Activated CD4-positive, alpha-beta T cell treated with anti-CD3 and anti-CD28 coated beads, Interleukin-2, amount 10 ng/mL, durations not matched to agents 7 days and 5 days (primary cell): ENCODE measurements at places on chromosomes 4 and X. TPM values are rescaled to one million over a fixed set of nuclear protein-coding genes. Genes with fewer than 3 reads are reported as not detected.

- DNase-seq: no peak
Observed at GRCh38 chrX:39820938-39821708, 276.6 kb downstream of the BCOR start.

- DNase-seq: no peak
Observed at GRCh38 chr4:78763251-78763650, 12.9 kb upstream of the BMP2K start.

- DNase-seq: peak; percentile 5
Observed at GRCh38 chrX:70656304-70656703, 211.7 kb downstream of the DLG3 start.

DNA sequence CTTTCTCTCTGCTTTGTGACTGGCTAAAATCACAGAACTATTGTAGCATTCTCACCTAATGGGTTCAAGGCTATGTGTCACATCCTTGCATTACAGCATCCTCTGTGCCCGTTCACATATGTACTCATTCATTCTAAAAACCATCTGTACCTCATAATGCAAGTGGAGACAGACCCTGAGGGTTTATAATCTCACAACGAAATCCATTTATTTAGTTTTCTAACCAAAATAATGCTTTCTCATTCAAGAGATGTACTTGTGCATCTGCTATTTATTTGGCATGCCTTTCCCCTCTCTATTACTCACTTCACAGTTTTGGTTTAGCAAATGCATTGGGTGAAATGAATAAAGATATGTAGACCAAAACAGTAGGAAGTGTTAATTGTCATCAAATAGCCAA lies 261.5 kb downstream of the DCHS2 start:
- DNase-seq: no peak

DNA sequence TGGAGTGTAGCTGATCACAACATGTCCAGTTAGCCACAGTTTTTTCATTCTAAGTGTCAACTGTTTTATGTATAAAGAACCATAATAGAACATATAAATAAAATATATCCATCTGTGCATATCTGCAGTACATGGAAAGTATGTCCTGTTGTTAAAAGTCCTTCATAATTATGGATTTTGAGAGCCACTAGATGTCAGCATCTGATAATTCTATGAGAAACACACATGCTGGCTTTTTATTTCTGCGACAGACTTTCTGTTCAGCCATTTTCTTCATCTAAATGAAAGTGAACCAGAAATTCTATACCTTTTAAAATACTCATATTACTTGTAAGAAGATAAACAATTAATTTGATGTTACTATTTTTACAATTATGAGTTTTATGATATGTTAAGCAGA lies 251.5 kb downstream of the GPM6A start:
- no peak for DNase-seq

DNA sequence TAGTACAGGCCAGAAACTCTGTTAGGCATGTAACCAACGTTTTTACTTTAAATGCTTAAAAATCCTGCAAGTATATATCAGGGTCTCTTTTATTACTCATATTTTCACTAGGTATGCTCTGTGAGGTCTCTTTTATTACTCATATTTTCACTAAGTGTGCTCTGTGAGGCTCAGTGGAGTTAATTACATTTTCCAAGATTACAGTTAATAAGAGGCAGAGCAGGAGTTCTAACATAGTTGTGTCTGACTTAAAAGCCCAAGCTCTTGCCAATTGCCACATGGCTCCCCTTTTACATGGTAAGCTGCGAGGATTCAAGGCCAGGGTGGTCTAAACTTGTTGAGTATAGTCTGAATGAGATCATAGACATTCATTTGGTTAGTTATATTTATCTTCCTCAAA lies 81.0 kb upstream of the ARMCX2 start:
- no peak for DNase-seq

GRCh38 chrX:64908121-64908520 lies 68.1 kb downstream of the ZC4H2 start:
- DNase-seq: no peak

DNA sequence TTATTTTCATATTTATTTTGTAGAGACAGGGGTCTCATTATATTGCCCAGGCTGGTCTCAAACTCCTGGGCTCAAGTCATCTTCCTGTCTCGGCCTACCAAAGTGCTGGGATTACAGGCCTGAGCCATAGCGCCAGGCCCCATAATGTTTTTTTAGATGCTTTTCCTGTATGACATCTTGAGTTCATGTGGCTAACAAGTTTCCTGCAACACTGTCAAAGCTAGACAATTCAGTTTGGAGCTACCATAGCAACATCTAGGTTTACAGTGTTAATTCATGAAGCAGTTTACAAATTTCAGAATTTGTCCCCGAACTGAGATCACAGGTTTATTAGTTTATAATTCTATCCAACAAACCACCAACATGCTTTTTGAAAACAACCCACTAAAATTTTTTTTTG lies 6.4 kb upstream of the IL13RA2 start:
- DNase-seq: no peak

- peak; percentile 8 for DNase-seq
Observed at GRCh38 chr4:46931981-46932380, 22.9 kb upstream of the COX7B2 start.

- peak; percentile 58 for DNase-seq
Observed at GRCh38 chrX:9456250-9457074, 8.4 kb upstream of the TBL1X start.

- DNase-seq: no peak
Observed at GRCh38 chr4:35942092-35942491, 302.2 kb downstream of the ARAP2 start.

DNA sequence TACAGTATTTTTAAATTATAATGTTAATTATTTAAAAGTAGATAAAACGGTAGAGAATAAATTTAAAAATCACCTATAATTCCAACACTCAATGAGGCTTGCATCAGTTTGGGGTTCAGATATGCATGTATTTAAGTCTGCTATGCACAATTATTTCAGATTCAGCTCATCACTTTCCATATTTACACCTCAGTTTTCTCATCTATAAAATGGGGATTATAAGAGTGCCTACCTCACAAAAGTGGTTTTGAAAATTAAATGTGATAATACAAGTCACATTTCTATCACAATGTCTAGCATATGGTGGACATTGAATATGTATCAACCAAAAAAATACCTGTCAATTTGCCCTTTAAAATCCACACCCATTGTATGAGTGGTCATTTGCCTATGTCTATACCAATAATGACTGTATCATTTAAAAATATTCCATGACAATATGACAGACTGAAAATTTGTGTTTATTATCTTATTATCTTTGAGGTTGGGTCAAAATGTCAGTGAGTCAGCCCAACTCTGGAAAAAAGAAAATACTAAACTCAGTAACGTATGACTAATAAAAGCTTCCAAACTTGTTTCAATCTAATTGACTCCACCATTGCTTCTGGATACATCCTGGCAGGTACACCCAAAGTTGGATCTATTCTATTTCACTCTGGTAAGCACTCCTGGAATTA lies 20.8 kb downstream of the OR13H1 start:
- no peak for DNase-seq

DNA sequence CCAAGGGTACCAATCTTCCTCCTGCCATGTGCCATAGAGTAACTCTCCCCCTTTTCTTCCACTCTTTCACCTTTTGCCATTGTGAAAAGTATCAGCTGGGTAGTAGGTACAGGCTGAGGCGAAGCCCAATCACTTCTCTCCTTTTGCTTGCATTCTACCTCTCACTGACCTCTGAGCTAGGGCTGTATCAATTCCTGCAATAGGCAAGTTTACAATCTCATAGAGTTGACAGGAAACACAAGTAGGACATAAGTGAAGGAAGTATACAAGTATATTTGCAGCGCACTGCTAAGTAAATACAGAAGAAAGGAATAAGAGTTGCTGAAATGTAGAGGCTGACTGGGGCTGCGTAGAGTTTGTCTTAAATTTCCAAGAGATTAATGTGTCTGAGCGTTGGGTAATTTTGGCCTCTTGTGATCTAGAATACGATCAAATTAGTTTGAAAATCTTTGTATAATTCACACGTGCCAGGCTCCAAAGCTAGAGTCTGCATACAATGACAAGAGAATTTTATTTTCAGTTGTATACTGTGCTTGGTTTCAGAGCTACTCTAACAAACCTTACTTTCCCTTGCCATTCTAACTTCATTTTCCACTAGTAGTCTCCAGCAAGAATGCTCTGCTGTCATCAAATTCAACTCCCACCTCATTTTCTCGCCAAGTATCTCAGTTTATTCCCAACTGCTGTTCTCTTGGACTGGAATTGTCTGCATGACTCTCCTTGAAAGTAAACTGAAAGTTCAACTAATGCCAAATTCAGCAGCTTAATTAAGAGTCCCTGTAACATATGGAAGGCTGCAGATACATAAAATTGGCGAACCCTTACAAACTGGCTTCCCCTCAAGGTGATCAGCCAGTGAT lies 90.3 kb downstream of the ATP11C start:
- DNase-seq: no peak

GRCh38 chrX:2696698-2697215 lies 5.7 kb downstream of the CD99 start:
- peak; percentile 77 for DNase-seq

- peak; percentile 75 for DNase-seq
Observed at GRCh38 chrX:12791257-12792228, at the start of gene PRPS2. TSS of gene PRPS2 (plus strand) at chrX:12791412. CDS start at chrX:12791498, 86 bp downstream.

- no peak for DNase-seq
Observed at GRCh38 chrX:13419276-13419675, 99.4 kb upstream of the ATXN3L start.

- DNase-seq: no peak
Observed at GRCh38 chr4:116005806-116006088, 892.3 kb upstream of the NDST4 start.

The TLR2 gene
- 0.97 TPM for total RNA-seq

The NEIL3 gene
- total RNA-seq: 34.6 TPM

The NEXMIF gene
- total RNA-seq: 0.56 TPM

The NXF2B gene
- total RNA-seq: not detected

The DUSP9 gene
- not detected for total RNA-seq

The SERPINA7 gene
- total RNA-seq: not detected

The ATOH1 gene
- total RNA-seq: not detected

The TACC3 gene
- 305 TPM for total RNA-seq

The C4orf36 gene
- total RNA-seq: not detected

The TEC gene
- total RNA-seq: 1.1 TPM

The UCP1 gene
- total RNA-seq: not detected
